ENCODE measurements at places on chromosomes 1 and 21.

DNA sequence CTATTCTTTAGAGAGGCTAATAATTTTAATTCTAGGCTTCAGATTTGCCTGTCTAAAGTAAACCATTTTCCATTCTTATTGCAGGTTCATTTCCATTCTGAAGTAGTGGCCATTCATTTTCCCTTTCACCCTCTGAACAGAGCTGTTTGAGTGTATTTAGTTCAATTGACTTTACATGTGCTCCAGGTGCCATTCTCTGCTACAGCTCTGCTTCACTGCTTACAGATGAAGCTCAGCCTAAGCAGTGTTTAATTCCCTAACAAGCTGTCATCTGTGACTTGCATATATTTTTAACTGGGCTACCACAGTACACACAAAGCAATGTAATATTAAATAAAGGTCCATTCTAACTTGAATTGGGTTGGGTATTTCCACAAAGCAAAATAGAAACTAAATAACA, 1031.6 kb downstream of the KCNT2 start:
- no peak for DNase-seq

- no peak for DNase-seq
Observed at GRCh38 chr21:45482899-45483821, 59.1 kb downstream of the SLC19A1 start.

DNA sequence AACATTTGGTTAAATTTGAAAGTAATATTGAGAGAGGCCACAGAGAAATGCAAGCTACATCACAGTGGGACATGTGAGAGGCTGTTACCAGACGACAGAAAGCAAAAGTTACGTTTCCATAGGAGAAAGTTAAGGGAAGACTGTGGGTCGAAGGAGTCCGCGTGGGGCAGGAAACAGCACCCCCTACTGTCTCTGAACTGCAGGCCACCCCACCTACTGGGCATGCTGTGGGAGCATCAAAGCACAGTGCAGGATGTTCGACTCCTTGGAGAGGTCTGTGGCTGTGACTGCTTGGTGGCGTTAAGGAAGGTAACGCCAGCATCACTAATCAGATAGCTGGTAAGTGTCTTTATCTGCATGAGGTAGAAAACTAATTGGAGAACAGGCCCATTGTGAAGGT, 123.9 kb downstream of the PTBP2 start:
- peak; percentile 9 for DNase-seq

GRCh38 chr1:234475167-234475793, 3.7 kb downstream of the TARBP1 start:
- DNase-seq = no peak

All from fibroblast of skin of right quadriceps (primary cell).